Psoas muscle (tissue), 8 donors: ENCODE measurements at places on chromosomes 6 and 20.

DNA sequence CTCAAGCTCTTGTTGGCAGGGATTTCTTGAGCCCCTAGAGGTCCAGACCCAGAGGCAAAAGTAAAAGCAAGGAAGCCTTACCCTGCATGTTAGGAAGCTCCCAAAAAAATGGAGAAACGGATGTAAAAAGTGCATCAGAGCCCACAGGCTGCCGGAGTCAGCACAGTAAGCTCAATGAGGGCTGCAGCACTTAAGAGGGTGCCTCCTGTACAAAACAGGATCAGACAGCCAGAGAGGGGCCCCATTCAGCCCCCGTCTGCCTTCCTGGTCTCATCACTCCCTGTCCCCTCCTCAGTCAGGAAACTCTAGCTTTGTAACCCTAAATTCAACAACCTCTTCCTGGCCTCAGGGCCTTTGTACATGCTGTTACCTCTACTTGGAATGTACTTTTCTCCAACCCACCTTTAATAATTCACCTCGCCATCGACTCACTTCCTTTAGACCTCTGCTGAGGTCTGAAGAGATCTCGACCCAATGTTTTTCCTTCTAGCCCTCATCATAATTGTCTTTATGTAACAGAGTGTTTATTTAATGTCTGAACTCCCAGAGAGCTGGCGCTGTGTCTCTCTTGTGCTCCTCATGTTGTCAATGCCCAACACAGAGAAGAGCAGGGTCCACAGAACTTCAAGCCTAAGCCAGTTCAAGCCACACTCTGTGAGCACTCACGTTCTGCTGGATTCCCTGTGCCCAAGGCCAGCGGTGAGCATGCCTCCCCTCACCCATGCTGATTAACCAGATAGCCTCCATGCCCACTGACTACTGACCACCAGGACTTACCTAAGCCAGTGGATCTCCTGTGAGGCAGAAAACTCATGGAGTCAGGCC is 2.8 kb upstream of the PLCG1 start:
- DNase-seq: no peak

DNA sequence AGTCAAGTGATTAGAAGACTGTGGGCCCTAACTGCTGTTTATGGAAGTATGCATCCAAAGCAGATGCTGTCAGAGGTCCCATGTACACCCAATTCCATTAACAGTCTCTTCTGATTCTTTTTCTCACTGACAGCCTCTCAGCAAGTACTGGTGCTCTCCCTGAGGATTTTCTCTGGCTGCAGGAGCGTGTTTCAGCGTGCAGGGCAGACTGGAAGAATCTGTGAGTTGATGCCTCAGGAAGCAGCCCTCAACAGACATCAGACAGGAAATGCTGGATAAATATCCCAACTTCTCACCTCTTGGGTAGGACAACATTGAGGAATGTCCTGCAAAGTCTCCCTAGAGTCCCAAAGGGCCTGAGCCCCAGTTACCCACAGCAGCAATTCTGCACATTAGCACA is 40.8 kb downstream of the ANKEF1 start:
- DNase-seq: no peak

GRCh38 chr6:121142093-121142492 is 192.2 kb downstream of the TBC1D32 start:
- DNase-seq: no peak

- DNase-seq: no peak
These were observed 223.1 kb upstream of the AGPAT4 start for GRCh38 chr6:161496941-161497340.

DNA sequence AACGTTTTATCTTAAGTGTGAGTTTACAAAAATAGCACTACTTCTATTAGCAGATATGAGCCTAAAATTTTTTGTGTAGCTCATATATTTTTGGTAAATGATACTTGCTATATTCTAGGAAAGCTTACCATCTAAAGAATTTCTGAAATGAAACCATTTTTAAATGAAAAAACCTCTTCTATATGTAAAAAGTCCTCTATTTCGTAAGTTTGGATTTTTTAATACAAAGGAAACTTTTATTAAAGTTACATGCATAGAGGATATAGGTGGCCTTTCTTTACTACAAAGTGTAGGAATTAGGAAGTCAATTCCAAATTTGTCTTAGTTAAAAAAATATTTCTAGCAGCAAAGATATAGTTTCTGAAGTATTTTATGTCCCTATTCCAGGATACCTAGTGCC is 18.8 kb downstream of the EFHC1 start:
- no peak for DNase-seq

DNA sequence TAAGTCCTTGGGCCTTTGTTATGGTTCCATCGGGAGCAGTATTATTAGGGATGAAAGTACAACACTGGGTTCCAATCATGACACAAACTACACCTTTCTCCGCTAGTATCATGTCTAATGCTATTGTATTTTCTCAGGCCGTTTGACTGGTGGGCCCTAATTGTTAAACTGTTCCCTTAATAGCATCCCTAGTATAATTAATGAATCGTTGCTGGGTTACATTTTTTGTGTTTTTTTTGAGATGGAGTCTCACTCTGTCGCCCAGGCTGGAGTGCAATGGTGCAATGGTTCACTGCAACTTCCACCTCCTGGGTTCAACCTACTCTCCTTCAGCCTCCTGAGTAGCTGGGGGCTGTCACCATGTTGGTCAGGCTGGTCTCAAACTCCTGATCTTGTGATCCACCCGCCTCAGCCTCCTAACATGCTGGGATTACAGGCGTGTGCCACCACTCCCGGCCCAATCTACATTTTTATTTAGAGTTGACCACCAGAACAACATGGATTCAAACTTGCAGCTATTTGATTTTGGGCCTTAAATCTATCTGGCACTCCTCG is 4.1 kb upstream of the ZNFX1 start:
- no peak for DNase-seq

DNA sequence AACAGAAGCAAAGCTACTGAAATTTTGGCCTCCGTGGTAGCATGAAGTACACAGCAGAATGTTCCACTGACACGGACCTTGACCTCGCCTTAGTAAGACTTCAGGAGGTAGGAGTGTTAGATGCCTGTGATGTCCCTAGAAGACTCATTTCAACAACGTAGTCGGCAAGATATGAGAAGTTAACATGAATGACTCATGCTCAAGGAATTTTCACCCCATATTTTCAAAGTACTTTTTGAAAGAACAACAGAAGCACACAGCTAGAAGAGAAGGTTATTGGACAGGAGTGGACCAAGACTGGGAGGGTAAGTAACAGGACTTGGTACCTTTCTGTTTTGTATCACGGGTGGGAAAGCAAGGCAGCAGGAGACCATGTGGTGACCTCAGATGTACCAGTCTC is 78.0 kb downstream of the DZANK1 start:
- no peak for DNase-seq
